ENCODE measurements at places on chromosomes 2 and 18.

GRCh38 chr2:26608557-26608956, 32.6 kb downstream of the CIB4 start:
- no peak for DNase-seq

- no peak for DNase-seq
Measured at GRCh38 chr2:226497146-226497909, 302.3 kb downstream of the IRS1 start.

- DNase-seq, result no peak
Measured at GRCh38 chr2:212488611-212489010, 50.0 kb downstream of the ERBB4 start.

DNA sequence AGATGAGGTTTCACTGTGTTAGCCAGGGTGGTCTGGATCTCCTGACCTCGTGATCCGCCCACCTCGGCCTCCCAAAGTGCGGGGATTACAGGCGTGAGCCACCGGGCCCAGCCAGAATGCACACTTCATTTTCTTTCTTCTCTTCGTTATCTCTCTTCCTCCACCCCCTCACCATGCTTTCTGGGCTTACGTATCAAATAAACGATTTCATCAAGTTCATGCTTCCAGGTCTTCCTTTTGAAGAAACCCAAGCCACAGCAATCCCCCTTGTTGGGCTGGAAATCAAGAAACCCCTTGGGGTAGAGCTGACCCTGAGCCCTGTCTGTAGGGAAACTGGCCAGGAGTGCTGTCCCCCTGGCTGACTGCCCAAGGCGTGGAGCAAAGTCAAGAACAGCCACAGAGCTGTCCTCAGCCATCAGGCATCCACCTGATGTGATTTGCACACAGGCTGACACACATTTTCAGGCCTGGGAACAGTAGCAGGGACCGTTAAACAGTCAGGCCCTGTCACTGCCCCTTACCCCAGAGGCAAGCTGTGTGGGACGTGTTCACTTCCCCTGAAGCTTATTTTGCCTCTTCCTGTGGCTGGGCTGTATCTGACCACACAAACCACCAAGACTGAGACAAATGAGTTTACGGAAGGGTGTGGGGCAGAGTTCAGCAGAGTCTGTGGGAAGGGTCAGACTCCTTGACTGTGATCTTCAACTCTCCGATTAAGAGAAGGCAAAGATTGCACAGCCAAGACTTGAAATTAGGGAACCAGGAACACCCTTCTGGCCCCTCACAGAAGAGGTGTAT, 15.1 kb upstream of the NMUR1 start:
- no peak for DNase-seq

DNA sequence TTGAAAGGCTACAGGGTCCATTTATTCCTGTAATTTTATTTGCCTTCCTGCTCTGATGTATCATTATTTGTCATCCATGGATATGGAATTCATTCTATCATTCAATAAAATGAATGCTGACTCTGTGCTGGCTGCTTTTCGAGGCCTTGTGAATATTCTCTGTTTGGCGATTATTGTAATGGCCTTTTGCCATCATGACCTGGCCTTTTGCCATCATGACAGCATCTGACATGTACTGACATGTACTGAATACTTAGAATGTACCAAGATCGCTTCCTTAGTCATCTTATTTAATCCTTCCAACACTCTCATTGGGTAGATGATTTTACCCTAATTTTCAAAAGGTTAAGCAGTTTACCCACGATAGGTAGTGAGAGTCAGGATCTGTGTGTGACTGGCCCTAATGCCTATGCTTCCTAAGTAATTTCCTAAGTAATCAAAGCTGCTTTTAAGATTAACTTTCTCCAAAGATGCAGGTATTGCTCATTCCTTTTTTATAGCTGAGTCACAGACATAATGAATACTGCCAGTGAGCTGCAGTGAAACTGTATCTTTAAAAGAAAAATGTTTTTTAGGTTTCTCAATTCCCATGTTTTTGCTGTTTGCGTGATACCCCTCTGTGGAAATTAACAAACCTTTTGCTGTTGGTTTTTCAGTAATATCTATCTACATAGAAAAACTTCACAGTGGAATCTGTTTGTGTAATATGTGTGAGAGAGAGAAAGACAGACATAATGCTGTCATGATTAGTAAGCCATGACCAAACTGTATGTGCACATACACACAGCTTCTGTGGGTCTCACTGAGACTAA, 127.8 kb downstream of the CERS6 start:
- DNase-seq, result no peak

DNA sequence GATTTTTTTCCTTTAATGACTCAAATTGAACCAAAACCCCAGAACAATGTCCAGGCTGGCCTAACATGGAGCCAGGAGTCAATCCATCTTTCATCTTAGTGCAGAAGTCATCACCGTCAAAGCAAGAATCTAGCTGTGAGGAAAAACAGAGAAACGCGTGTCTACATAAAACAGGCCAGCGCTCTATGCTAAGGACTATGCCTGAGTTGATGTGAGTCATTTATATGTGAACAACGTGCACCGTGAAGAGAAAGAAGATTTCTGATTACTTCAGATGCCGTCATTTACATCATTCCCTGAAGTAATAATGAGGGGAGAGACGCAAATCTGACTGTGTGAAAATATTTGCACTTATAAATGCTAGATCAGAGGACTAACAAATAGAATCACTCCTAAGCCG, 34.0 kb upstream of the SALL3 start:
- no peak for DNase-seq

GRCh38 chr18:53745224-53745967, 479.1 kb downstream of the MBD2 start:
- no peak for DNase-seq

DNA sequence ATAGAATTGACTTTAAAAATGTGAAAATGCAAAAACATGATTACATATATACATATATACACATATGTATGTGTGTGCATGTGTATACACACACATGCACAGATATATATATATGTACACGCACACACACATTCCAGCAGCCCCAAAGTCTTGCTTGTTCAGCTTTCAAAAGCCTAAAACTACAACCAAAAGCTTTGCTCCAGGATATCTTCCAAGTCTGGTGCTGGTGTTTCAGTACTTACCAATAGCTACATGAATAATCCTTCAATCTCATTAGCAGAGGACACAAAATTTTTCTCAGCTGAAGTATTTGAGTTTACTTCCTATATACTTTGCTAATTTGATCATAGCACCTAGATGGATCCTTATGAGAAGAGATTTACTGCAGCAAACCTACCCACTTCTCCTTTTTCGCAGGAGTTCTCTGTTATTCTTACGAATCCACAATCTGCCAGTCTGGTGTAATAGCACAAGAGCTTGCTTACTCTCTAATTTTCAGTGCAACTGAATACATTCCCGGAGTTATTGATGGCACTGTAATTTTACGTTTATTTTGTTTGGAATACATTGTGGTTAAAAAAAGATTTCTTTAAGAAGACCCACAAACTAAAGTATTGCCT, 553.3 kb downstream of the ARHGAP15 start:
- peak; percentile 22 for DNase-seq

GRCh38 chr2:70086278-70086837, 919 bp upstream of the PCBP1 start:
- peak; percentile 29 for DNase-seq

- peak; percentile 49 for DNase-seq
Measured at GRCh38 chr2:231676243-231676642, 32.1 kb upstream of the PTMA start.

DNA sequence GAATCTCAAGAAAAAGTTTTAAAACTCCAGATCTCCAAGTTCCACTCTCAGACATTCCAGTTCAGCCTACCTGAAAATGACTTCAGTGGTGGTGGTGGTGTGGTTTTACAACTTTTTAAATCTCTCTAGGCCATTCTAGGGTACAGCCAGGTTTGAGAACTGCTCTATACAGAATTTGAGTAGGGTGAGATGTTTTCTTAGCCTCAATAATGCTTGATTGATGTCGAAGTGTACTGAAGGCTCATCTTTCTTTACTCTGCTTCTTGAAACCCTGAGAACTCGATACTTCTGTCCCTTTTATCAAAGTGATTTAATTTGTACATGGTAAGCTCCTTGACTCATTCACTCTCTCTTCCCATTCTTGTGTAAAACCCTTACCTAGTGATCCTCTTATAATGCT, 143.8 kb downstream of the FAM124B start:
- DNase-seq, result no peak

DNA sequence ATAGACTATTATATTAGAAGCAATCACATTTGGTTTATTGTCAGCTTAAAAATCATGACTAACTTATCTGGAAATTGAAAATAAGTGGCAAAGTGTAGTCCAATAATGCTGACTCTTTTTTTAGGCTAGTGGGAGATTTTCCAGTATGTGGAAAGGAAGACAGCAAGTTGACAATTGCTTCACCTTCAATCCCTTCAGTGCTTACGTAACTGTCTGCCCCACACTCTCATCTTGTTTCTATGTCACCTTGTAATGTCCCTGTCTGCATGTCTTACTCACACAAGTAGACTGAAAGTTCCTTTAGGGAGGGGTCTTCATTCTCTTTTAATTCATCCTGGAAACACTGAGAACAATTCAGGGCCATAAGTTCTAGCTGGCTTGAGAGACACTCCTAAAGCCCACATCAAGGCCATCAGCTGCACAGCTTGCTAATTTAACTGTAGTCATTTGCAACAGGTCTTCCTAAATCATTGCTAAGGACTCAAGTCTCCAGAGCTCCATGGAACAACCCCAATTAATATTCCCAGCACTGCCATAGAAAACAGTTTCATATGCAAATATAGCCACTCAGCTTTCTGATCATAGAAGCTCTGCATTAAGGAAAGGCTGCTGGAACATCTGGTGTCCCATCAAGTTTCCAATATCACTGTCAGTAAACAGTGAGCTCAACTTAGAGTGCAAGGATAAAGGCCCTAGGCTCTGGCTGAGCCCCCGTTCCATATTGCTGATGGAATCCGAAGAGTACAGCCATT, 230.5 kb downstream of the ETAA1 start:
- peak; percentile 73 for DNase-seq

DNA sequence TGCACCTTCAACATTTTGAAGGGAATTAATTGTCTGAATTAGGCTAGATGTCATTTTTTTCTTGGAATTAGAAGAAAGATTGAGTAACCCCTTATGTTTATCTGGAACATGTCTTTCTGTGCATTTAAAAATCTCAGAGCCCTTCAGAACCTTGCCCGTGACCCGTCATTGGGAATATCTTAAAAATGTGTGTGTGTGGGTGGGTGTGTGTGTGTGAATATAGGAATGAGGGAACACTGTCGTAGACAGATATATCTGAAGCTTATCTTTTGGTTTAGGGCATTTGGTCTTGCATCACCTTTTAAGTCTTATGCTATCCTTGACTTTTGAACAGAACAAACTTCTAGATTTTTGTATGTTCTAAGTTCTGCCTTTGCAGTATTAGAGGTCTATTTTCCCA, 13.5 kb upstream of the IL1RL1 start:
- DNase-seq, result no peak

GRCh38 chr18:78641689-78642231, 337.9 kb upstream of the SALL3 start:
- no peak for DNase-seq

GRCh38 chr2:41829052-41829451, 218.8 kb upstream of the PKDCC start:
- DNase-seq, result no peak

DNA sequence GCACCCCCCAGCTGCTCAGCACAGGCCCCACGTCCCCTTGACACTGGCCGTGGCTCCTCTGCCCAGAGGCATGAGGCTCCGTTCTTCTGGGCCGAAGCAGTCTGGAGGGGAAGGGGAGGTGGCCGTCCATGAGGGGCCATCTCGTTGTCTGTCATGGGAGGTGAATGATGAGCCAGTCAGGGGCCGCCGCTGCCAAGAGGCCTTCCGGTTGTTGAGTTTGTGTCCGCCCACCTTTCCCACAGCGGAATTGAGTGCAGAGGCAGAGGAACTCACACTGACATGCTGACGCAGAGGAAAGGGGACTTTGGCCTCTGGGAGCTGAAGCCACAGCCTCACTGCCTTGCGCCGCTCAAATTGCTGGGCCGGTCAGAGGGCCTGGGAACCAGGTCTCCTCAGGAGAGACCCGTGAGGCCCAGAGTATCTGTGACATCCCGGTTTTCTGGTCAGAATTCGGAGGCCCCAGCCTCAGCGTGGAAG, 268.4 kb downstream of the ATAD2B start:
- DNase-seq, result no peak

DNA sequence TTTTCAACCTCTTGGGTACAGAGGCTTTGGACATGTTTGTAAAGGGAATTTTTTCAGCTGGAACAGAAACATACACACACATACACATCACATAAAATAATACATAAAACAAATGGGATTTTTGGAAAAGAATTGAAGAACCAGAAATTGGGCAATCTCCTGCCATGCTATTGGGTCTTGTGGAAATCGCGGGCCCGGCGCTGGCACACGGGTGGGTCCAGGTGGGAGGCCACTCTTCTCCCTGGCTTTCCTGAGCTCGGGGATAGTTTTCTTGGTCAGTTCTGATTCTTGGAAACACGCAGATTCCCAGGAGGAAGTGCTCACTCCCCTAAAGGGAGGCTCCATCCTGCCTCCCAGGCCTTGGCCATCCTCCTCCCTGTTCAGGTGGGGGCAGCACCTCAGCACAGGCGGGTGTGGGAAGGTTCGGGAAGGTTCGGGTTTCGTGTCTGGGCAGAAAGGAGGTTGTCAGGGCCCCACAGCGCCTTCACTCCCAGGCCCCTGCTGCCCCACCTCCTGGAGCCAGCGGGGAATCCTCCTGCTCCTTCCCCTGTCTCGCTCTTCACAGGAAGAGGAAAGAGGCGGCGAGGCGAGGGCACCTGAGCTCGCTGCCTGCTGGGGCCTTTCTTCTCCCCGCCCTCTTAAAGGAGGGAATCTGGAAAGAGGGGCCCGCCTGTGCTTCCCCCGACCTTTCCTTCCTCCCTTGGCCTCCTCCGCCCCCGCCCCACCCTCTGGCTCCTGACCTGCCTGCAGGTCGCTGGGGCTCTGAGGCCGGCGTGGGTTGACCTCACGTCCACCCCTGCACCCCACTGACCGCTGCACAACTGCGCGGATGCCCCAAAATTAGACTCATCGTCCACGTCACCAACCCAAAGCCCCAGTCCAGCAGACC, 97.8 kb upstream of the PXDN start:
- DNase-seq, result no peak

- no peak for DNase-seq
Measured at GRCh38 chr2:147530033-147530432, 314.8 kb upstream of the ACVR2A start.

- DNase-seq, result no peak
Measured at GRCh38 chr2:236576953-236577352, 7.3 kb downstream of the ACKR3 start.

DNA sequence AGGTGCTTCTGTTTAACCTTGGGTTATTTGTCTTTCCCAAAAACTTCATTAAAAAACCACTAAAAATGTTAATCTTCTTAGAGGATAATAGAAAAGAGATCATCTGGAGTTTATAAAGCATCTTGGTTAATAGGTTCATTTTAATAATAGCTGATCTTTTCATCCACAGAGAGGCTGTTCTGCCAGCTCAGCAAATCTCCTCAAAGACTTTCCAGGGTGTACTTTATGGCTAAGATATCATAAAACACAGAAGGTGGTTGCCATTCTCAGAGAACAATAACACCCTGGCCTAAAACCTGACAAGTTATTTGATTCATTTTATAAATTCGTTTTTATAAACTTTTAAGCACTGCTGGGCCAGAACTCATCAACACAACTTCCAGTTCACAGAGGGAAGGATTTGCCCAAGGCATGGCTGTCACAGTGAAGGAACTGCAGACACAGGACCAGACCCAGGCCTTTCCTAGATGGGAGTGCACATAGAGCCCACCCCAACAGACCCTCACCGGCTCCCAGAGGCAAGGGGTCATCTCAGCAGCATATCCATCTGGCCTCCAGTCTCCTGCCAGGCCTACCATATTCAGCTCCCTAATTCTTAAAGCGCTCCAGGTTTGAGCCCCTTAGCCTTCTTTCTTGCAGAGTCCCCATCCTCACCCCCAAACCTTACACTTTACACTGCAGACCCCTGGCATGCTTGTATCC, 203.4 kb upstream of the RAB6C start:
- DNase-seq, result no peak

Data from NCI-H524 (cell line).